T-cell (primary cell): ENCODE measurements at places on chromosomes 12 and 14.

DNA sequence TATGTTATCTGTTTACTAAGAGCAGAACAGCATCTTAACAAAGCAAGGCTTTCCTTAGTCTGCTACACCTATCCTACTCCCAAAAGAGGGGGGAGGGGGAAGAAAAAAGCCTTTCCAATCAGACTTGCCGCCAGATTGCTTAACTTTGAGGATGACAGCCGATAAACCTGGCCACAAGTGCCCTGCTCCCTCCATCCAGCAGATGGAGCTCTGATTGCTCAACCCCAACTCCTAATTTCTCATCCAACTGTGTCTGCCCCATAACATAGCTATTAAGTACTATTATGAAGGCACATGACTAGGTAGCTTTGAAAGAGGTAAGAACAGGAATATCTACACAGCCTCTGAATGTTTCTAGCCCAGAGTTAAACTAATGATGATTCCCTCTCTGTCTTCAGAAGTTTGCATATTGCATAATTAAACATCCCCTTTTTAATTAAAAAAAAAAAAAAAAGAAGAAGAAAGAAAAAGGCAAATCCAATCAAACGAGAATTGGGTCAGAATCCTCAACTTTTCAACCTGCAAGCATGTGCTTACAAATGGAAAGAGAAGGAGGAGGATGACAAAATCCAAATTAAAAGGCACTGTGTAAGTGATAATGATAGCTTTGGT, 247.4 kb downstream of the GALC start:
- DNase-seq, result no peak

DNA sequence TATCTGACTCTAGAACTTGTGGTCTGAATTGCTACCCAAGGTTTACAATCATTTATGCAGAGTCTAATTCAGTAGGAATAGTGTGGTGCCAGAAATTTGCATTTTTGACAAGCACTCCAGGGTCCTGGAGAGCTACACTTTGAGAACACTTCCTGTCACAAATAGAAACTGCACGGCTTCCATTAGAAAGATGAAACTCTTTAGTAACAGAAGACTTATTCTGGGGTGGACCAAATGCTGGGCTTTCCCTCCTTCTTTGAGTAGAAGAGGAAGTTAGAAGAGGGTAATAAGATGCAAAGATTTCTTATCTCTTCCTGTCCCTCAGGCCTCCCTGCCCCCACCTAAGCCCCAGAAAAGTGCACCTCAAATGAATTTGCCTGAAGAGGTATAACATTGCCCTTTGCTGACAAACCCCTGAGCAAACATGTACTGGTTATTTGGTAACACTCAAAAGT, 28.4 kb downstream of the DGLUCY start:
- DNase-seq, result peak; percentile 17

DNA sequence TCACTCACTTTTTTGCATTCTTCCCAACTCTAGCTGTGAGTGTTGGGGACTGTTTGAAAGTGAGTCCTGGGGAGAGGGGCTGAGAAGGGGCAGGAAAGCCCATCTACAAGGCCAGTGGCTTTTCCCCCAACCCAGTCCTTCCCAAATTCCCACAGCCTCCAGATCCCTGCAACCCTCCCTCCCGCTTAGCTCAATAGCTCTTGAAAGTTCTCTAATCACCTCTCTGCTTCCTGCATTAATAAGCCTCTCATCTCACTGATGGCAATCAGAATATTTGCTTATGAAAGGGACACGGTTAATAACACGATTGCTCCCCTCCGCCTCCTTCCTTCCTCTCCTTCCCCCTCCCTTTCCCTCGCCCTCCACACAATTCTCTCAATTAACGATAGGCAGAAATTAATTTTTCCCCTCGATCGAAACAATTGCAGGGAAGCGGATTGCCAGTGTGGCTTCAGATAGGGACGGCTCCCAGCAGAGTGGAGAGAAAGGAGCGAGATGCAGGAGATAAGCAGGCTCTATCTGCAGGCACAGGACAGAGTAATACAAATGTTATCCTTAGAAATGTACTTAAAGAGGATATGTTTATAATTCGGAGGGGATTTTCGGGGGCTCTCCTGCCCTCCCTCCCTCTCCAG, 15.1 kb upstream of the GPATCH2L start:
- no peak for DNase-seq

GRCh38 chr12:21818627-21819026, 44.1 kb upstream of the KCNJ8 start:
- no peak for DNase-seq

DNA sequence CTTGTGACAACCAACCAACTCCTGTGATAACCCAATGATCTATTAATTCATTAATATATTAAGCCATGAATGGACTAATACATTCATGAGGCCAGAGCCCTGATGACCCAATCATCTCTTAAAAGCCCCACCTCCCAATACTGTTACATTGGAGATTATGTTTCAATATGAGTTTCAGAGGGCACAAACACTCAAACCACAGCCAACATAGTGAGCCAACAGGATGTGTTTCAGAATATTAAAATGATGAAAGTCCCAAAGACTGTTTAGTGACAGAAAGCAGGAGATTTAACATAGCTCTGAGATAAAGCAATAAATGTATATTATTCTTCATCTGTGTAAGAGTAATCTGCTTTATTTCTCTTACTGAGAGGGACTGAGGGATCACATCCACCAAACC, 71.7 kb downstream of the PTPRO start:
- no peak for DNase-seq

DNA sequence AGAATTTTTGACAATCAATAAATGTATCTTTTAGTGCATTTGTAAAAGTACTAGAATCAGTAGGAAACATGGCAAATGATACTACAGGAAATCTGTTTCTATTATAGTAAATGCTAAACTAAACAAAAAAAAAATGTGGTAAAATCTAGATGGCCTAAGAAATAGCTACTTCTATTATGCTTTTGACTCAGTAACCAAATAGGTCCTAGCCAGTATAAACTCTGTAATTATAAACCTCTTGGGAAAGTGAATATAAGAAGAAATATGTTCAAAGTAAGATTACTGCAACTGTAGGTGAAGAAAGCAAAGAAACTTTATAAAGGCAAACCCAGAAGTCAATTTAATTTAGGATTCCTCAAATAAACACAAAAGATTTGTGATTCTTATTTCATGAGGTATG, 581.2 kb downstream of the LRFN5 start:
- DNase-seq, result no peak

- no peak for DNase-seq
Observed at GRCh38 chr12:59142183-59142790, 222.0 kb upstream of the LRIG3 start.

GRCh38 chr14:92471919-92472318, 41.7 kb upstream of the RIN3 start:
- no peak for DNase-seq

DNA sequence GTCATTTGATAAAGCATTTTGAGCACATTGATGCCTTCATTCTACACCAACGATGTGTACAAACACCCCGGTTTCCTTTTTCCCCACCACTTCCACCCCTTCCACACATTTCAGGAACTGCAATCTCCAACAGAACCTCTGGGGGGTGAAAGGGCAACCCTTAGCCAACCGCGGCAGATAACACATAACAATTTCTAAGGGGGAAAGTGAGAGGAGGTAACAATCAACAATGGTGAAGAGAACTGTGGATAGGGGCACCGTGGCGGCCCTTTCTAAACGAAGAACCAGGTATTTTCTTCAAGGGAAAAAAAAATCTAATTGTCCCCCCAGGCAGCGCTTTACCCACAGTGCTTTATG, 1.1 kb downstream of the KITLG start:
- DNase-seq, result no peak

- DNase-seq, result no peak
Observed at GRCh38 chr14:100899884-100900771, 3.4 kb downstream of the RTL1 start.

DNA sequence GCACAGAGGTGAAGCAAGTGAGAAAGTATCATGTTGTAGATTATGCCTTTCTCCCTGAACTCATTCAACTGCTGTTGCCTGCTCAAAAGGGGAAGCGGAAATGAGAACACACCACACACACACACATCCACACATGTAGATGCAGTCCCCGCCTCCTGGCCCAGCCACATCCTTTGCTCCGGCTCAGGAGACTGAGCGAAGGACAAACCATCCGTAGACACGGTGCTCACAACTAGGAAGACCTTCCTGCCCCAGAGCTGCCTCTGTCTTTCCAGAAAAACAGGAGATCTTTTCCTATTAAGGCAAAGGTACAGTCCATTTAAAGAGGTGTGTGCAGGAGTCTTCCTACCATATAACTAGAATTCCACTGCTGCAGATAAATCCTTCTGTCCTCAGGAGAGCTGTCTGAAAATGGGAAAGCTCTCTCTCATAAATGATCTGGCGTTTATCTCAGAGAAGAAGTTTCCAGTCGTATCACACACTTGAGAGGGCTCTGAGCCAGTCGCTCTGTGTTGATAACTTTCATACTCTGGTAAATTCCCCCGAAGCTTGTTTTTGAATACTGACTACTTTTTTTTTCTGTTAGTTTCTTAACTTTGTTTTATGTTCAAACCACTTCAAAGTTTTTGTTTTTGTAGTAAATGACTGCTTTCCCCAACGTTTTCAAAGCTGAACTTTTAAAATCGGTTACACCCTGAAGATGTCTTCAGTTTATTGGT, at the start of gene TESPA1:
Gene TESPA1 (minus strand): TSS at position 105 of the 719 bp plus-strand sequence. CDS start 10,200 bp downstream, outside the sequence.
- peak; percentile 82 for DNase-seq

GRCh38 chr14:74281069-74281468, 21.7 kb downstream of the ABCD4 start:
- no peak for DNase-seq

DNA sequence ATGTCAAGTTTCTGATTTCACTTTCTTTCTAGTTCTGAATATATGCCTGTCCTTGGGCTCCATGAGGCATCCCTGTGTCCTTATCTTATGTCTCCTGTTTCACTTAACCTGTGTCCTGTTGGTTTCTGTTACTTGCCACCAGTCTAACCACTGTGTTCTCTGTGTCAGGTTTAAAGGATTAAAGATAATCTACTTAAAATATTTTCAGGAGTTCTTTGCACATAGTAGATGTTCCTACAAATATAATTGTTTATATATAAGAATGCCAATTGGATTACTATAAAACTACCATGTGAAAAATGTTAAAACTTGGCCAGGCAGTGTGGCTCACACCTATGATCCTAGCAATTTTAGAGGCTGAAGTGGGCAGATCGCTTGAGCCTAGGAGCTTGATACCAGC, 406.4 kb downstream of the CCER1 start:
- no peak for DNase-seq

DNA sequence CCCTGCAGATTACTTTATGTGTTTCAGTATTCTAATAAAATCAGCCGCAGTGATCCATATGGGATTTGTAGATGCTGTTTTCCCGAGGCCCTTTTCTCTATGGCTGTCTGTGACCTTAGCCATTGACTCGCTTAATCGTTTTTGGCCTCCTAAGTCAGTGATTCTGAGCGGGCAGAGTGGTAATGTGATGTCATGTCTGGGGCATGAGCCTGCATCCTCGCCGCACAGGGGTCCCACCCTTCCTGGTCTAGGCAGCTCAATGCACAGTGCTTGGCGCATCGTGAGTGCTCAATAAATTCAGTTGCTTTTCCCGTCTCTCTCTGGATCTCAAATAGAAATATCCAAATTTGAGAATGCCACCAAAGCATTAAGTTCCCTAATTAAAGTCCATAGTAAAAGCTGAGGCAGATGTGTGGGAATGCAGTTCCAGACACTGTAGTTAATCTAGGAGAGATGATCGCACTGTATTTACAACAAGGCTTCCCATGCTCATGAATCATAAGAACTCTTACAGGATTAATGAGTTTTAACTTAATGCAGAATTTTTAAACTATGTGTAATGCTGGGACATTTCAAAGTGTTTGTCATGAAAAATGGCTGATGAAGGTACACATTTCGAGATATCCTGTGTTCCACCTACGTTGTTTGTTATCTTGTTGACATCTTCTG, 29.3 kb downstream of the HMGA2 start:
- DNase-seq, result no peak

- peak; percentile 25 for DNase-seq
Observed at GRCh38 chr12:54596526-54596946, 8.1 kb upstream of the PPP1R1A start.
